ENCODE measurements at places on chromosomes 3 and 15.

DNA sequence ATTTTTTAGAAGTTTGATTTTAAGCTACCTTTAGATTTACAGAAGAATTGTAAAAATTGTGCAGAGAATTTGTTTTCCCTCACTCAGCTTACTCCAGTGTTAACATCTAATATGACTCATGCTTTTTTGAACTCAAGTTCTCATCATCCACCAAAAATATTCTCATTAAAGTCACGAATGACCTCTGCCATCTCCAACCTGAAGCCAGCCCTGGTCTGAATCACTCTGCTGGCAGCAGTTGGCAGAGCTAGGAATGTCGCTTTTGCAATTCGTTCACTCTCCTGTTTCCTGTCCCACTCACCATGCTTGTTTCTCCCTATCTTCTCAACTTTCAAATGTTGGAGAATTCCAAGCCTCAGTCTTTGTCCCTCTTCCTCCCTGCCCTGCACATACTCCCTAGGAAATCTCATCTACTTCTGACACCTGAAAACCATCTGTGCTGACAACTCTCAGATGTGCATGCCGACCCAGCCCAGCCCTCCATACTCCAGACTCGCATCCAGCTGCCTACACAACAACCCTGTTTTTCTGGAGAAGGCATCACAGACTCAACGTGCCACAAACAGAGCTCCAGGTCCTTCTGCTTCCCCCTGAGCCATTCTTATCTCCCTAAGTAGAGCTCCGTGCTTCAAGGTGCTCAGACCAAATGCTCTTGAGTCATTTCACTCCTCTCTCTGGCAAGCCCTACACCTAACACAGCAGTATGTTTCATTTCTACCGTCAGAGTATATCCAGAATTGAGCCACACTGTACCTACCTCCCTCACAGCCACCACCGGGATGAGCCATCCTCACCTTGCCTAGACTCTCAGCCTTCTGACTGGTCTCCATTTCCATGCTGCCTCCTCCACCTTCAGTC lies 24.9 kb downstream of the PRR23E start:
- no peak for DNase-seq

- DNase-seq = no peak
Observed at GRCh38 chr15:68633231-68634121, 54.7 kb downstream of the CORO2B start.

GRCh38 chr15:31752065-31752762 lies 278.1 kb upstream of the CHRNA7 start:
- DNase-seq = no peak

DNA sequence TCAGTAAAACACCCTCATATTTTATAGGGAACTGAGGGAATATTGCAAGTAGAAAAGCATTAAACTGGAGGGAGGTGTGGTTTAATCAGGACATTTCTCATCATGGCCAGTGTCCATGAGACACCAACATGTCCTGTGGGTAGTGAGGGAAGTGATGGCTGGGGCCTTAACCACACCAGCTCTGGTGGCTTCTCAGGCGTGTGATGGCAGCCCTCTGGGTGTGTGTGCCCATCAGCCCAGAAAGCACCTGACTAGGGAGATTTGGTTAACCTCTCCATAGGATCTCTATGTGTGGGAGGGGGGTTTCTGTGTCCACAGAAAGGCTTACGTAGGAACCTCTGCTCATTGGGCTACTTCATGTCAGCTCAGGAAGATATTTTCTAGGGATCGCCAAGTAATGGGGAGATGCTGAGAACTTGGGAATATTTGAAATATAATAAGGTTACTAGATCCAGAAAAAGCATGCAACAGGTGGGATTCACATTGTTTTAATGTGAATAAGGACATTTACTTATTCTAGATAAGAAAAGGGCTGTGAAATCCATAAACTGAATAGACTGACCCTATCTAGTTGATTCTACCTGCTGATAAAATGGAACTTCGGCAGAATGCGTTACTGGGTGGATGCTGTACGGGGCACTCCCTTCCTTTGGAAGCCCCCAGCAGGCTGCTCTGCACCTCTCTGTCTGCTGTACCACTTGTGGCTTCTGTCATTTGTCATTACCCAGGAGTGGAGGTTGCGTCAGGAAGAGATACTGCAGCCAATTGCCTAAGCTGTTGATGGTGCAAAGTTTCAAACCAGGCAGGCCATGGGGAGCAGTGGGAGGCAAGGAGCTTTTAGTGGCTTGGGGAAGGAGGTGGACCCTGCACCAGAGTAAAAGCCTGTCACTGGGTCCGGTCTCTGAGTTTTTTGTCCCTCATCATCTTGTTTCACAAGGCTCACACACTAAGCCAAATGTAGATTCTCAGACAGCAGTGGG lies 21.5 kb downstream of the PDHB start:
- no peak for DNase-seq

DNA sequence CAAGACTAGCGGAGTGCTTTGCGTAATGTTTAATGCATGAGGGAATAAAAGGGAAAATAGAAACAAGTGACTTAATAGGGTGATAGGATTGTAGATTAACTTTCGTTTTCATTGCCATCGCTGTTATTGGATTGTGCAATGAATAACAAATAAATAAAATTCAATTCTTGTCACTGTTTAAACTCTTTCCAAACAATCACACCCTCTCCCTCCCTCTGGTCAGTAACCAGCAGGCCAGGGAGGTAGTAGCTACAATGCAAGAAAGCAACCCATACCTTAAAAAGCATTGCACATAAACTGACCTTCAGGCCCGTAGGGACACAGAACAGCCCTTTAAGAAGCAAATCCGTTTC lies 705 bp upstream of the TFRC start:
- DNase-seq = no peak

DNA sequence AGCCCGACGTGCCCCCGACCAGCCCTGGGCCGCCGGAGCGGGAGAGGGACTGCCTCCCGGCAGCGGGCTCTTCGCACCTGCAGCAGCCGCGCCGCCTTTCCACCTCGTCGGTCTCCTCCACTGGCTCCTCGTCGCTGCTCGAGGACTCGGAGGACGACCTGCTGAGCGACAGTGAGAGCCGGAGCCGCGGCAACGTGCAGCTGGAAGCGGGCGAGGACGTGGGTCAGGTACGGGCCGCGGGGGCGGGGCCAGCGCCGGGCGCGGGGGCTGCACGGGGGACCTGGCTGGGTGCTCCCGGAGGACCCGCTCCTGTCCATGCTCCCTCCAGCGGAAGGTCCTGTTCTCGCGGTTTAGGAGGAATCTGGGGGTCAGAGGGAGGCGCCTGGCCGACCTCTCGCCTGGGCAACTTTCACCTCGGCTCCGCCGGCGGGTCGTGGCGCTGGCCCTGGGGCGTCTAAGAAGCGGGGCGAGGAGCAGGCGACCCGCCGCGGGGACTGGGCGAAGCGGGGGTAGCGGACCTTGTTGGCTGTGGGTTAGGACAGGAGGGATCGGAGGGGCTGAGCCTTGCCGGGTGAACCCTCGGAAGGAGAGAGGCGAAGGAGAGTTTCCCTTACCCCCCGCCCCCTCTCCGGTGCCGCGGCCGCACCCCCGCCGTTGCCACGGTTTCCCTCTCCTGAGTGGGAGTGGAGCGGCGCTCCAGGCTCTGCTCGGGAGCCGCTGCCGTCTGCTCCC lies 682 bp downstream of the ITPKA start:
- no peak for DNase-seq

- DNase-seq = no peak
Observed at GRCh38 chr15:88246666-88247446, 9.7 kb downstream of the NTRK3 start.

- no peak for DNase-seq
Observed at GRCh38 chr3:173957646-173958045, 560.1 kb downstream of the NLGN1 start.

GRCh38 chr15:39597751-39598185 lies 16.9 kb downstream of the THBS1 start:
- DNase-seq = no peak

DNA sequence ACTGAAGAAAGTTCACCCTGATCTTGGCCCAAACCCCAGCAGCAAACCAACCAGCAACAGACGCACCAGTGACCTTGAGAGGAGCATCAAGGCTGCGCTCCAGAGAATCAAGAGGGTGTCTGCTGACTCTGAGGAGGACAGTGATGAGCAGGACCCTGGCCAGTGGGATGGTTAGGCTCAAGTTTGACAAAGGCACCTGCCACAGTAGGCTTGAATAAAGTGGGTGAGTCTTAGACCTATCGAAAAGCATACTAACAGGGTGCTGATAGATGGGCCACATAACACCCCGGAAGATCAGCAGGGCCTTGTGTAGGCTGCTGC lies 23.9 kb downstream of the WHAMM start:
- DNase-seq = no peak

- no peak for DNase-seq
Observed at GRCh38 chr3:195005251-195005620, 265.7 kb downstream of the XXYLT1 start.

- DNase-seq = no peak
Observed at GRCh38 chr3:64460141-64460730, 227.6 kb downstream of the ADAMTS9 start.

DNA sequence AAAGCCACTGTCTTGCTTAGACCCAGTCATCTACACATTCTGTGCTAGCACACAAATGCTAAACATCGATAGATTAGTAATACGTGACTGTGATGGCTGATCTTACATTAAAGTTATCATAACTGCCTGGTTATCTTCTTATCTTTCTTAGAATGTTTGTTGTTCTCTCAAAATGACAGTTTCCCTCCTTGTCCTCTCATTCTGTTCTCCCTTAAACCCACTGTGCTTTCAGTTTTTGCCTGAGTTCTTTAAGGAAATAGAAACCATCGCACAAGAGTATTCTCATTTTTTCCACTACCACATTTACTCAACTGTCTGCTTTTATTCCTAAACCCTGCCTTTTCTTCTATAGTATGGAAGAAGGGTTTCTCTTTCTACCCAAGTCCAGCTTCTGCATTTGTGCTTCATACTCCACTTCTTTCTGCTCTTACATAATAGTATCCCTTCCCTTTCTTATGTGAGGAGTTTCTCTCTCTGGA lies 17.1 kb downstream of the STX19 start:
- no peak for DNase-seq

GRCh38 chr3:150090877-150091276 lies 120.2 kb upstream of the PFN2 start:
- no peak for DNase-seq

DNA sequence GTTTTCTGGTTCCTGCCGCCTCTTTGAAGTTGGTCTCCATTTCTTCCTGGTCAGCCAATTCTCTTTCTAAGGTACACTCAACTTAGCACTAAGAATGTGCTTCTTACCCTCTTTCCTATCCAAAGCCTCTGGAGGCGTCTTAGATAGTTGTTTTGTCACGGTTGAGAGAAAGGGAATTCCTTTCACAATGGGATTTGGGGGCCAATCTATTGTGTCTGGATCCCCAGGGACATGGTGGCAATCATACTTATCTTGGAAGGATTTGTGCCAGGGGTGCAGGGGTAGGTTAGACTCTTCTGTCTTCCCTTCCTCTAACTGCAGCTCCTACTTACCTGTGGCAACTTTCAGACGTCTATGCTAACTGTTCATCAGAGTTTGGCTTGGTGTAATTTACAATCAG lies 287.1 kb downstream of the SOX2 start:
- no peak for DNase-seq

- no peak for DNase-seq
Observed at GRCh38 chr15:32659340-32660155, 18.0 kb downstream of the SCG5 start.

DNA sequence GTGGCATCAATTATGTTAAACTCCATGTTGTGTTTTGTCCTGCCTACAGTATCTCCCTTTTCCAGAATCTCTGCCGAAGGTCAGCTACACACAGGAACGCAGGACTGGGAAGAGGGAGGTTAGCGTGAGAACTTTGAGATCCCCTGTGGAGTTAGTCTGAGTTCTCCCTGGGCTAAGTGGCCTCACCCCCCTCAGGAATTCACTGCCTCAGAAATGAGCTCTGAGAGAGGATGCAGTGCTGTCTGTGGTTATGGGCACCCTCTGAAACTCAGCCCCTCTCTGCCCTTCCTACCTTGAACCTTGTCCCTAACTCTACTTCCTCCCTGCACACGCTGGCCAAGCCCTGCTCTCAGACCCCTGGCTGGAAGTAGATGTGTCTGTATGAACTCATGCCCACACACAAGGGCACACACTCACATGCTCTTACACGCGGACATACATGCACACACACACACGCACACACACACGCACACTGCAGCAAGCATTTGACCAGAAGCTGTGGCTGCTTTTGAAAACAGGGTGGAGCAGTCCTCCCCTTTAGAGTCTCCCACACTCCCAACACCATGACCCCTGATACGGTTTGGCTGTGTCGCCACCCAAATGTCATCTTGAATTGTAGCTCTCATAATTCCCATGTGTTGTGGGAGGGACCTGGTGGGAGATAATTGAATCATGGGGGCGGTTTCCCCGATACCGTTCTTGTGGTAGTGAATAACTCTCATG lies 5.3 kb upstream of the VIPR1 start:
- DNase-seq = peak; percentile 72

- no peak for DNase-seq
Observed at GRCh38 chr3:124600765-124601164, 129.5 kb upstream of the UMPS start.

GRCh38 chr15:74790080-74790916 lies 8.4 kb downstream of the CSK start:
- DNase-seq = no peak

- DNase-seq = no peak
Observed at GRCh38 chr3:183339461-183340086, 86.5 kb downstream of the B3GNT5 start.

- DNase-seq = no peak
Observed at GRCh38 chr3:126166009-126166408, 14.4 kb downstream of the ALDH1L1 start.

- DNase-seq = no peak
Observed at GRCh38 chr3:172542999-172543398, 19.8 kb upstream of the TNFSF10 start.

- DNase-seq = no peak
Observed at GRCh38 chr3:17420668-17421067, 321.8 kb downstream of the TBC1D5 start.

DNA sequence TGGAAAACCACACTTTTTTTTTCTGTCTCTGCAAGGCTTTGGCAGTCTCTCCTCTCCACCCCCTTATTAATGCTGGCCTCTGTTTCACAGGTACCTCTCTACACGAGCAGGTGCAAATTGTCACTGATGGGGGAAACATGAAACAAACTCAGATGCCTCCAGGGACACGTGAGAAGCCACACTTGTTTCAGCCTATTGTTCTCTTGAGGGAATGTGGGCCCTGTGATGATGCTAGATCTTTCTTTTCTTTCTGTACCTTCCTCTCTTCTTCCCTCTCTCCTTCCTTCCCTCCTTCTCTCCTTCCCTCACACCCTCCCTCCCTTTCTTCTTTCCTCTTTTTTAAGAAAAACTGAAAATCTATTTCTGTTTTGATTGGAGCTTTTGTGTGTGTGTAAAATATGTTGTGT lies 5.7 kb upstream of the BLM start:
- no peak for DNase-seq

DNA sequence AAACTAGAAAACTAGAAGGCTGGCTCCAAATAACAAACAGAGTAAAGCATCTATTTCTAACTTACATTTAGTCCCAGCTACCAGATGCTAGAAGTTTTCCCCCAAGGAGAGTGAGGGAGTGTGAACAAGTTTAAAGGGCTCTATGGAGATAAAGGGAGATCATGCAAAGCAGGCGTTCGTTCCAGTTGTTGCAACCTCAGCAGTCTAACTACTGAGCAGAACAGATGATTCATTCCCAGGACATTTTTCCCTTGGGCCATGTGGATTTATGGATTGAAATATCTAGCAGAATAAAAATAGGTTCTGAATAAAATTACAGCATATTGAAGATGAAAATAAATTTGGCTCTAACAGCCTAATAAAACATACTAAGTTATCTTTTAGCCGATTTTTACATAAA lies 154.8 kb upstream of the TTC14 start:
- no peak for DNase-seq

- DNase-seq = no peak
Observed at GRCh38 chr3:80350771-80351170, 583.0 kb upstream of the ROBO1 start.
